ENCODE measurements at places on chromosomes 4 and X.

GRCh38 chr4:24979554-24979953, 51.2 kb downstream of the LGI2 start:
- DNase-seq: no peak

DNA sequence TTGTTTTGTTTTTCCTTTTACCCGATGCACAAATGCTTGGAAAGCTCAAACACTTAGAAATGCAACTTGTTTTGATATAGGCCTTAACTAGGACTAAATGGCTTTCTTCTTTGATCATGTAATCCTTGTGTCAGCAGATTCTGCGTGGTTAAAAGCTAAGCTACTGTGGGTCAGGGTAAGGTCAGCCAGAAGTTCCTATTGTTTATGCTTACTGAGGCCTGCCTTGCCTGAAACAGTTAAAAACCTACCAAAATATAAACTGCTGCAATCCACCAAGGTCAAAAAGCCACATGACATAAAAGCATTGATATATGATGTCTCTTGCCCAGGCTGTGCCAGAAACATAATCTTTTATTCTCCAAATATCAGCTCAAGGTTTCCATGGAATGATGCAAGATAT, 223.4 kb downstream of the FAM47B start:
- no peak for DNase-seq

- DNase-seq: no peak
Observed at GRCh38 chrX:74421740-74422352, 553 bp downstream of the SLC16A2 start.

DNA sequence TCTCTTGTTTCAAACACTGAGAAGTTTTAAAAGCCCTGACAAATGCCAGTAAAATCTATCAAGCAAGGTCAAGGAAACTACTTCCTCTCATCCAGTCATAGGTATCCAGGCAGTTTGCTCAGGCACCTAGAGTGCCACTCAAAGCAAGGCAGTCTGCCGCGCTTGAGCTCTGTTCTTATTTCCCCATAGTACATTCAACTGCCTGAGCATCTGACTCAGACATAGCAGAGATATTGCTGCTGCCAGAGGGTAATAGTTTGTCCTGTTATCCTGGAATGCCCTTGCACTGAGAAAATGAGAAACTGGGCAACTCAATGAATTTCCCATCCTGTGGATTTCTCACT, 16.1 kb upstream of the ATP8A1 start:
- DNase-seq: no peak

DNA sequence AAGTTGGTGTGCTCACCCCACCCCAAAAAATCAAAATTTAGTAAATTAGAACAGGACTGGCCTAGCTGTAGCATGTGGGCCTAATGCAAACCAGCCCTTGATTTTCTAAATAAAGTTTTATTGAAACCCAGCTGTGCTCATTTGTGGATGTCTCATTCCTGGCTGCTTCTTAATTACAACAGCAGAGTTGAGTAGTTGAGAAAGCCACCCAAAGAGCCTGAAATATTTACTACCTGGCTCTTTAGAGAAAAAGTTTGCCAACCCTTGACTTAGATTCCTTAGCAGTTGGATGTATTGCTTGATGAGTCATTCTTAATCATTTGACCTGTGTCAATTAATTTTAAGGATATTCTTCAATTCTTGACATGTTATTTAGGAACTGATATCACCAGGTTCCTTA, 168.3 kb upstream of the PUDP start:
- DNase-seq: no peak

DNA sequence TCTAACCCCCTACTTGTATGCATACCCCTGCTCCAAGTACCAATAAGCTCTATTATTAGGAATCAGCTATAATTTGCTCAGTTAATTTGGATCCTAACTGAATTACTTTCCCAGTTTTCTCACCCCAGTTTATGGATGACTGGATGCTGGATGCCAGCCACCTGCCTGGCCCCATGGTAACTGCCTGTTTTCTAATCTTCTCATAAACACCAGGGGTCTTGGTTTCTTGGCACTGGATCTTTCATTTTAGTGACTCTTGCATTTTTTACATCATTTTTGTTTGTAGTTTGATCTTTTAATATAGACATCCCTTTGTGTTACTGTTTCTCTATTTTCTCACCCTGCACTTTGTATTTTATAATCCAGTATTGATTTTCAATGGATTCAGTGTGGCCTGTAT, 246.8 kb downstream of the ADGRL3 start:
- DNase-seq: no peak

DNA sequence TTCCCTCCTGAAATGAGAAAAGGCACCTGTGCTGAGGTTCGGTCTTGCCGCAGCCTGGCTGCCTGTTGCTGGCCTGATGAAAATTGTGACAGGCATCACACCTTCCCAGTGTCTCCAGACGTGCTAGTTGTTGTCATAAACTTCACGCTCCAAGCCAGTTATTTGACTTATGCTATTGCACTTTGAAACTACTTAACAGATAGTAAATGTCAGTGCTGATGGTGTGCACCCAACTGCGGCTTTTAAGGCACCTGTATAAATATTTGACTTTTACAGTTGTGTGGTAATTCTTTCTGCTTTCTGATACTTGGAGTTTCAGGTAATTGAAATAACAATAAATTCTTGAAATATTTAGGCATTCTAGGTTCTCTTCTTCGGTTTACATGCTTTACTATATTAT, 1.8 kb downstream of the WWC2 start:
- no peak for DNase-seq

GRCh38 chr4:153943738-153944415, 155.0 kb upstream of the SFRP2 start:
- DNase-seq: no peak

DNA sequence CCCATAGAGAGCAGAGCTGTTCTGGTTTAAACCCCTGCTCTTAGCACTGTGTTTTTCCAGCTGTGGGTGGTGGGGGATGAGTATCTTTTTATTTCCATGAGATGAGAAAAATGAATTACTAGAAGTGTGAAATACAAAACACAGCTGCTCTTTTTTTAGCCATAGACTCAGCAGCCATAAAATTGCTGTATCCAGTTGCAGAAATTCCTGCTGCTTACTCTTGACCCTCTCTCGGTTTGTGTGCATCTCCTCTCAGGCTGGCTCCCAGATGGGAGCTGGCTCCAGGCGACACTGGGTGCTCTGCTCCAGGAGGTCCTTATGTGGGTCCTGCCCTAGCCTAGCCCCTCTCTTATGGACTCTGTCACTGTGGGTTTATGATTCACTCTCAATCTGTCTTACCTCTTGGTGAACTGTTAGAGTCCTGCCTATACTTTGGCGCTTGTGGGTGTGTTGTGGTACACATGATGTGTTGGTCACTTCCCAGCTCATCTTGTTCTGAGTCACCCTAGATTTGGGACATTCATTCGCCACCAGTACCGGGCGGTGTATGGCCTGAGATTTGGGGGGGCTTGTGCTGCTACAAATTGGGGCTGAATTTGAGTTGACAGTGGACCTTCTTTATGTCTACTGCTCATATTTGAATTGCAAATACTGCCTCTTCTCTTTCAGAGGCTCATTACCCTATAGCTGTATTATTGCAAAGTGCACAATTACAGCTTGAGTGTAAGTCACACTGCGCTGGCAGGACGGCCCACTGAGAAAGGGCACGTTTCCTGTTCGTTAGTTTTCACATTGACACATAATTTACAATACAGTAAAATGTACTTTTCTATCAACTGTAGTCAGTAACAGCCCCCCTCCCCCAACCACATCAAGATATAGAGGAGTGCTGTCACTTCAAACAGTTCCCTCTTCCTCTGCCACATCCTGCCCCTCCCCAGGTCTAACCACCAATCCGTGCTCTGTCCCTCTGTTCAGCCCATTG, 46.9 kb upstream of the MSANTD1 start:
- no peak for DNase-seq

DNA sequence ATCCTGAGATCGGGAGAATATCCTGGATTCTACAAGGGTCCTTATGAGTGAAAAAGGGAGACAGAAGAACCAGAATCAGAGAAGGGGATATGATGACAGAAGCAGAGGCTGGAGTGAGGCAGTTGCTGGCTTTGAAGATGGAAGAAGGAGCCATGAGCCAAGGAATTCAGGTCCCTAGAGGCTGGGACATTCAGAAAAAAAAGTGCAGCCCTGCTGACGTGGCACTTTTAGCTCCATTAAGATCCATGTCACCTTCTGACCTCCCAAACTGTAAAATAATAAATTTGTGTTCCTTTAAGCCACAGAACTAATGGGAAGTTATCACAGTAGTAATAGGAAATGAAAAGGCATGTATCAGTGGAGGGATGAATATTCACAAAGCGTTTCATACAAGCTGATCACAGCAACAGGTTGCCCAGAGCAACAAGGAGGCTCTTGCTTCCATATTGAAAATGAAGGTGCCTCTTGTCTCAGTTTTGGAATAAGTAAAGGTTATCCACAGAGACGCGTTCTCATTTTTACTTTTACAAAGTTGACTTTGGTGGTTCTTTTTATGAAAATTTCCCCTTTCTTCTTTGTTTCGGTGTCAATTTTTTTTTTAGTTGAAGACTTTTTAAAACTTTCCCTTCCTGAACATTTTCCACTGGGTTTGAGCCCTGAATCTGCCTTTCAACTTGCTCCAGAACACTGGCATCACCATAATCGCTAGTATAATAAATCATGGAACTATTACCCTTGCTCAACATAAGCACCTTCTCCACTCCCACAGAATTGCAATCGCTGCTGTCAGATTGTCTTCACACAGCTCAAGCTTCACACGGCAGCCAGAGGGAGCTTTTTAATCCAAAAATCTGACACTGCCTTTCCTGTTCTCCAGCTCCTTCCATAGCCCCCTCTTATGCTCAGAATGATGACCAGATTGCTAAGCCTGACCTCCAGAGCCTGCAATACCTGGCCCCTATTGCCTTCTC, 127.6 kb upstream of the RBPJ start:
- DNase-seq: no peak

- no peak for DNase-seq
Observed at GRCh38 chr4:174714393-174715211, 114.4 kb downstream of the GLRA3 start.

GRCh38 chr4:169025184-169025583, 15.1 kb upstream of the CBR4 start:
- DNase-seq: no peak

DNA sequence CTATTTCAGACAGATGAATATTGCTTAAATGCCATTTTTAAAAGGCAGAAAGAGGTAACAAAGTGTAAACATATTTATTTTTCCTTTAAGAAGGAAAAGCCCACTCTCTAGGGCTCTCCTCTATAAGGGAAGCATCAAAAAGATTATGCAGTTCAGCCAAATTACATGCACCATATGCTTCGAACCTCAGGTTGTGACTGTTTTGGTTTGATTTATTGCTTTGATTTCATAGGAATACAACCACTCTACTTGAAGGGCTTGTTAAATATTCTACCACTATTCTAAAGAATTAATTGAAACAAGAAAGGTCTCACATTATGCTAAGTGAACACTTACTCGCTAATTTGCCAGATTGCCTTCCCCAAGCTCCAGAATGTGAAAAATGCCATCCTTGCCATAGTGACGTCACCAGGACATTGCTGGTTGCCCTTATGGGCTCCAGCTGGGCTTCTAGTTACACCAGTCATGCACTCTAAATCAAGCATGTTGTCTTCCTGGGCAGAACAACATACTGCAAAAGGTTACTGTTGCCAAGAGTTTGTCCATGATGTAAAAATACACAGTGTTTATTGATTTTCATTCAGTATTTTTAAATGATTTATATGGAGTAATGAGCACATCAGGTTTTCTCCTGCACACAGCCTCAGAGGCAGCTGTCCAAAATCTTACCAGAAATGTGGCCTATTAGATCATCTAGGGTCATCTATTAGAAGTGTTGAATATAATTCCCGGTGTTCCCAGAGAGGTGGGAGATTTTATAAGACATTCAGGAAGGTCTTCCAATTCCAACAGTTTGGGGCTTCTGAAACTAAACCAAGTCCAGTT, 164.4 kb upstream of the RAPGEF2 start:
- DNase-seq: no peak

- DNase-seq: no peak
Observed at GRCh38 chr4:14151101-14151500, 523.6 kb upstream of the BOD1L1 start.

- no peak for DNase-seq
Observed at GRCh38 chr4:28947374-28947773, 1772.8 kb upstream of the PCDH7 start.

GRCh38 chrX:77785486-77786364, at the start of gene ATRX:
Gene ATRX, minus strand, starts transcription at chrX:77786216. Its CDS starts 215 bp downstream, at chrX:77786001.
- peak; percentile 68 for DNase-seq

GRCh38 chr4:7383266-7383665, 51.5 kb downstream of the PSAPL1 start:
- DNase-seq: no peak

DNA sequence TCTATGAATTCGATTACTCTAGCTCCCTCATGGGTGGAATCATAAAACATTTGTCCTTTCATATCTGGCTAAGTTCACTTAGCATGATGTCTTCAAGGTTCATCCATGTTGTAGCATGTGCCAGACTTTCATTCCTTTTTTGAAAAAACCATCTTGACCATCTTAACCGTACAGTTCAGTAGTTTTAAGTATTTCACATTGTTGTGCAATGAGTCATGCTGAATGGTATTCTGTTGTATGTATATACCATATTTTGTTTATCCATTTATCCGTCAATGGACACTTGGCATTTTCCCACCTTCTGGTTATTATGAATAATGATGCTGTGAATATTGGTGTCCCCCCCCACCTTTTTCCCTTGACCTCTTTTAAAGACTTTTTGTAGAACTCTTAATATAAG, 72.4 kb upstream of the TLR2 start:
- DNase-seq: no peak

DNA sequence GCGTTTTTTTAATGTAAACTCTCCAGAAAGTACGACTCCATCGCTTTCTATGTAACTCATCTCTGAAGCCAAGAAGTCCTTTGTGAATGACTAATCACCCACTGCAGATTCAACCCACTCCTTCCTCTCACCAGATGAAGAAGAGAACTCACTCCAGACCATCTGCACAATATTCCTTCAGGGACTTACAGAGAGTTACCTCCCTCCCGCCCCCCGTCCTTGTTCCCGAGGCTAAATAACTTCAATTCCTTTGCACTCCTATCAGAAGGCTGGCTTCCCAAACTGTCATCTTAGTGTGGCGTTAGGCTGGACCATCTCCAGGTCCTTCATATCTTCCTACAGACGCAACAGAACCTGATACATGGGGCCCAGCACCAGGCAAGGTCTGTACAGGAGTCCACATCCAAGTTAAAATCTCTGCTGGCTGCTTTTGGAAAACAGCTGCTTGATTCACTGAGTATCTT, 82.4 kb downstream of the AFAP1 start:
- DNase-seq: no peak

GRCh38 chr4:73010789-73011628, 58.5 kb downstream of the COX18 start:
- no peak for DNase-seq

DNA sequence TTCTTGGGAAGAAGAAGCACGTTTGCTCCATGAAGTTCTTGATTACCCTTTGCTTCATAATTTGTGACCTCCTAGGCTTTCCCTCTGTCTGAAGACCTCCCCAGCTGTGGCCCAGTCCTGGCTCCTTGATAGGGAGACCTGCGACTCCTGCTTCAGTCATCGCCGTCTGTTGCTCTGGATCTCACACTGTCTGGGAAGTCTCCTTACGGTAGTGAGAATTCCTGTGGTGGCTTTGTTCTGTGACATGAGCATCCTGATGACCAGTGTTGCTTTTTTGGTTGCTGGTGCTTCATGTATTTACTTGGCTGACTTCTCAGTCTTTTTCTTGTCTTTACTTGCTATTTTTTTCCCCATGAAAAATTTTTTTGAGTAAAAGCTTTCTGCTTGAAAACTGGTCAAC, 44.2 kb downstream of the JADE1 start:
- DNase-seq: no peak

GRCh38 chr4:155032521-155033229, 175.8 kb upstream of the NPY2R start:
- DNase-seq: no peak

Data from C1 segment of cervical spinal cord (tissue), 14 donors.